Dermis lymphatic vessel endothelial cell (primary cell): ENCODE measurements at places on chromosomes 11 and 22. TPM values are rescaled to one million over a fixed set of nuclear protein-coding genes. Genes with fewer than 3 reads are reported as not detected.

The BLID gene
- total RNA-seq, result 0.09 and 0.11 TPM in 2 replicates

The CDCA5 gene
- total RNA-seq, result 1.5 and 2.0 TPM in 2 replicates

The IFTAP gene
- total RNA-seq, result 19.8 and 29.6 TPM in 2 replicates

The CADM1 gene
- 0.22 and 0.34 TPM in 2 replicates for total RNA-seq

The GLB1L3 gene
- not detected in 2 replicates for total RNA-seq
